ENCODE measurements at places on chromosomes 16 and 17.

DNA sequence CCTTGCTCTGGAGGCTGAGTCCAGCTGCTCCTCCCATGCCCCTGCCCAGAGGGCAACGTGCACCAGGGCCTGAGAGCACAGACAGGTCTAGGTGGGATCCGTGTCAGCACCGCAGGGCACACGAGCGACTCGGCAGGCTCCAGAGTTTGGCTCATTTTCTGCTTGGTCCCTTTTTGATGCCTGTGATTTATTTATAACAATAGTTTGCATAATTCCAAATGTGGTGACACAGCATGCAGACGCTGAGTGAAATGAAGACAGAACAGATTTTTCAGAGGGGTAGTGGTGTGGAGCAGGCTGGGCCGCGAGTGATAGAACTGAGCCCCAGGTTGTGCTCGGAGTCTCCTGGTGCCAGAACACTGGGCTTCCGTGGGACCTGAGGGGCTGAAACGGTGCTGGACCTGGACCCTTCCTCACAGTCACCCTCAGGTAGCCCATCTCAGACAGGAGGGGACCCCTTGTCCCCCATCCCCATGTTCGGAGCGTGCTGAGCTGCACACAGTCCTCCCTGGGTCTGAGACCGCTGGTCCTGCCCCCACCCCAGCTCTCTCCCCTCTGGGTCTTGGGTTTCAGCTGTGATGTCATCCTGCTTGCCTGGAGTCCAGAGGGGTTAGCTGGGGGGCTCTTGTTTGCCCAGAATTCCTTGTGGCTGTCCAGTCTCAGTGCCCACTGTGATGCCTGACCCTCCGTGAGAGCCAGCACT is 95.9 kb downstream of the METRNL start:
- no peak for DNase-seq

GRCh38 chr17:56710986-56711385 is 117.5 kb downstream of the NOG start:
- no peak for DNase-seq

DNA sequence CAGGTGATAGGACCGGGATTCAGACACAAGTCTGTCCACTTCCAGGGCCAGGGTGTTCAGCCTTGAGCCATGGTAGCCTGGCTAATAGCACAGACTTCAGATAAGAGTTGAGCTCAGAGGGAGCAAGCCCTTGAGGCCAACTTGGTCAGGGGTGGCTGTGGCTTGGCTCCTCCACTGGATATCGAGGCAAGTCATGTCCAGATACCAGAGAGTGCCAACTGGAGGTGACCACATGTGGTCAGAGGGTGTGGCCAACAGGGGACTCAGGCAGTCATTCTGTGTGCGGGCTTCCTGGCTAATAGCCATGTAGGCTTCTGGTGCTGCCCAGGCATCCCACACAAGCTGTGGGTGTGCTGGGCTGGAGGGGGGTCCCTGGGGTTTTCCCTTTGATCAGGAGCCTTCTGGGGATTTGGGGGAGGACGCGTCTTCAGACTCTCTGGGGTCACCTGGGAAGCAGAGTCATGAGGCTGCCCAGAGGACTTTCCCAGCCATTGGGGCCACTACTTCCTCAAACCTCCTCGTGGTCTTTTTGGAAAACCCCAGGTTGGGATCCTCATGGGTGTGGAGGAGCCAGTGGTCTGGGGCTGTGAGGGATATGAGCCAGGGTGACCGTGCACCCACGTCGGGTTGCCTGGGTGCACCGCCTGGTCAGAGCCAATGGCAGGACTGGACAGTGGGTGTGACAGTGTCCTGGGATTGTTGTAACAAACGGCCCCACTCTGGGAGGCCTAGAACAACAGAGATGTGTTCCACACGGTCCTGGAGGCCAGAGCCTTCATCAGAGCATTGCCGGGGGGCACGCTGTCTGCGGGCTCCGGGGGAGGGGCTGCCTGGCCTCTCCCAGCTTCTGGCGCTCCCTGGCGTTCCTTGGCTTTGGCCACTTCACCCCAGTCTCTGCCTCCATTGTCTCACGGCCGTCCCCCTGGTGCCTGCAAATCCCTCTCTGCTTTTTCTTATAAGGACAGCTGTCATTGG is 25.0 kb downstream of the COX4I1 start:
- no peak for DNase-seq

GRCh38 chr17:5380491-5381135 is 38.8 kb downstream of the NUP88 start:
- no peak for DNase-seq

DNA sequence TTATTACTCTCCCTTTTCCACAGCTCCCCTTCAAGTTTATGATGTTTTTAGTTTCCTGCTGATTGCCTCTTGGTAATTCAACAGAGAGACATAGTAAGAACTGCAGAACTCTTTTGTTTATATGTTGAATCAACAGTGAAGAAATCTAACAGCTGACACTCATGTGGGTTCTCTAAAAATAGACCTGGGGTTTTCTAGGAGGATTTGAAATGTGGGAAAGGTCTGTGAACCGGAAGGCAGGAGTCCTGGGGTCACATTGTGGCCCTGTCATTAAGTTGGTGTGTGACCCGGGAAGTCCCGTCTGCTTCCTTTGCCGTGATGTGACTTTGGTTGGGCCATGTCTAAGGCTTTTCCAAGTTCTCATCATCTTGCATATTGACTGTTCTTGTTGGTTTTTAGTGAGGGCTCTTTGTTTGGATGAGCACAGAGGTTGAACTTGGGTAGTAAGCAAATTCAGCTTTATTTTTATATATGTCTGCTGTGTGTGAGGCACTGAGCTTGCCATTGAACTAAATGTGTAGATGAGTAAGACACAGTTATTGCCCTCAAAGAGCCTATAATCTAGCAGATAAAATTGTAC is 48.5 kb upstream of the HS3ST3A1 start:
- no peak for DNase-seq

- DNase-seq = peak; percentile 90
Observed at GRCh38 chr16:70476272-70477020, 22.1 kb downstream of the FCSK start.

DNA sequence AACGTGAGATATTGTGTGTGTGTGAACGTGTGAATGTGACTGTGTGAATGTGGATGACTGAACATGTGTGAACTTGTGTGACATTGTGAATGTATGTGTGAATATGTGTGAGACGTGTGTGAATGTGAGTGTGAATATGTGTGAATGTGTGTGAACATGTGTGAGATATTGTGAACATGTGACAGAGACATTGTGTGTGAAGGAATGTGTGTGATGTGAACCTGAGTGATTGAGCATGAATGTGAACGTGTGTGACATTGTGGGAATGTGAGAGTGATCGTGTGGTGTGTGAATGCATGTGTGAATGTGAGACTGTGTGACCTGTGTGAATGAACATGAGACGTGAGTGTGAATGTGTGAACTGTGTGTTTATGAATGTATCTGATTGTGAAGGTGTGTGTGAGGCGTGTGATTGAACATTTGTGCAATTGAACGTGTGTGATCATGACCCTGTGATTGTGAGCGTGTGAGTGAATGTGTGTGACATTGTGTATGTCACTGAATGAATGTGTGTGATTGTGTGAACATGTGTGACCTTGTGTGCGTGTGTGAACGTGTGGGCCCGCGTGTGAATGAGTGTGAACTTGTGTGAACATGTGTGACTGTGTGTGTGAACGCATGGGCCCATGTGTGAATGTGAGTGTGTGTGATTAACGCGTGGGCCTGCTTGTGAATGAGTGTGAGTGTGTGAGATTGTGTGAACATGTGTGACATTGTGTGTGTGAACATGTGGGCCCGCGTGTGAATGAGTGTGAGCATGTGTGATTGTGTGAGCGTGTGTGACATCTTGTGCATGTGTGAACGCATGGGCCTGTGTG is 23.2 kb upstream of the GSE1 start:
- no peak for DNase-seq

DNA sequence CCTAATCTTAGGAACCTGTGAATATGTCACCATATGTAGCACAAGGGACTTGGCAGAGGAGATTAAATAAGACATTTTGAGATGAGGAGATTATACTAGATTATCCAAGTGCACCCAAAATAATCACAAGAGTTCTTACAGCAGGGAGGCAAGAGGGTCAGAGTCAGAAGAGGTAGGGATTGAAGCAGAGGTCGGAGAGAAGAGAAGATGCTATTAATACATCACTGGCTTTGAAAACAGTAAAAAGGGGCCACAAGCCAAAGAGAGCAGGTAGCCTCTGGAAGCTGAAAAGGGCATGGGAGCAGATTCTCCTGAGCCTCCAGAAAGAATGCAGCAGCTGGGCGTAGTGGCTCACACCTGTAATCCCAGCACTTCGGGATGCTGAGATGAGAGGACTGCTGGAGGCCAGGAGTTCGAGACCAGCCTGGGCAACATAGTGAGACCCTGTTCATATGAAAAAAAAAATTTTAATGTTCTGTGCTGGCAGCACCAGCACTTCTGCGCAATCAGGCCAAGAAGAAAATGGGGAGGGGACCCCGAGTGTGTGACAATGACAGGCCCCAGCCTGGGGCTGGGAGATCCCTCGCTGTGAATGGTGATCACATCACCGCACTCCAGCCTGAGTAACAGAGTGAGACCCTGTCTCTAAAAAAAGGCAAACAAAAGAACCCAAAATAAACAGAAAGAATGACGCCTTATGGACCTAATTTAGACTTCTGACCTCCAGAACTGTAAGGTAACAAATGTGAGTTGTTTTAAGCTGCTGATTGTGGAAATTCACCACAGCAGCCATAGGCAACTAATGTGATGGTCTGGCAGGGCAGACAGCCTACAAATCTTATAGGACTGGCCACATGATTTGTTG is 275.4 kb downstream of the MRTFB start:
- DNase-seq = no peak

DNA sequence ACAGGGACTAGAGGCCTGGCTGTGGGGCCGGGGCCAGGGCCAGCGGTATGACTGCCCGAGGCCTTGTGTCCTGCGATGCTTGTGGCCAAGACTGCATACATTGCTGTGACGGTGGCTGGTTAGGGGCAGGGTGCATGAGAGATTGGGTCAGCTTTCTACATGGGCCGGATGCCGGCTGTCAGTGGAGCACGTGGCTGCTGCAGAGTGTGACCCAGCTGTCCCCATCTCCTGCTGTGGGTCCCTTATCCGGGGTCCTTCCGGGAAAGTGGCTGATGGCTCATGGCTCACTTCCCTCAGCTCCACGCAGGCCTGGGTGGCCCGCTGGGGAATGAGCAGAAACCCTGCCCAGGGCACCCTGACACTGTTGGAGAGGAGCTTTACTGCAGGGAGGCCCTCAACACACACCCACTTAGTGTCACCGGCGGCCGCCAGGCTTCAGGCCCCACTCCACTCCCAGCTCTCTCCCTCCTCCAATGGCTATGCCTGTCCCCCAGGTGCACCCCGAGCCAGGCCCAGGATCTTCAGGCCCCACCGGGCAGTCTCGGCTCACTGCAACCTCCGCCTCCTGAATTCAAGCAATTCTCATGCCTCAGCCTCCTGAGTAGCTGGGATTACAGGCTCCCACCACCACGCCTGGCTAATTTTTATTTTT is 808 bp upstream of the RGS11 start:
- DNase-seq = no peak

DNA sequence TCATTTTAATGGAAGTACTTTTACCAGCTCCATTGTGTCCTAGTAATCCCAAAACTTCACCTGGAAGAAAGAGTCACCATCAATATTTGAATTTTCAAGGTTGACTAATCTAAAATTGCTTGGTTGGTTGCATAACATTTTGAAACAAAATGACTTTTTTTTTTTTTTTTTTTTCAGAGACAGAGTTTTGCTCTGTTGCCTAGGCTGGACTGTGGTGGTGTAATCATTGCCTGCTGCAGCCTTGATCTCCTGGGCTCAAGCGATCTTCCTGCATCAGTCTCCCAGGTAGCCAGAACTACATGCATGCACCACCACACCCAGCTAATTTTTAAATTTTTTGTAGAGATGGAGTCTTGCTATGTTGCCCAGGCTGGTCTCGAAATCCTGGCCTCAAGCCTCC is 12.6 kb upstream of the ABCA6 start:
- DNase-seq = no peak

- no peak for DNase-seq
Observed at GRCh38 chr16:86287664-86288201, 222.6 kb upstream of the FOXF1 start.

DNA sequence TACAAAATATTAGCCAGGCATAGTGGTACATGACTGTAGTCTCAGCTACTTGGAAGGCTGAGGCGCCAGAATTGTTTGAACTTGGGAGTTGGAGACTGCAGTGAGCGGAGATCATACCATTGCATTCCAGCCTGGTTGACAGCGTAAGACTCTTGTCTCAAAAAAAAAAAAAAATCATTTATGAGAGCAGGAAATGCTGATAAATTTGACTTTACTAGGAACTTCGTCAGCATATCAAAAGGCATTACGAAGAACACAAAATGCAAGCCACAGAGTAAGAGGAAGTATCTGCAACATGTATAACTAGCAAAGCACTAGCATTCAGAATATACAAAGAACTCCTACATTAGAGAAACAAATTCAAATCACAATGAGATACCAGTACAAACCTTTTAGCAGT is 279.3 kb downstream of the ZFHX3 start:
- no peak for DNase-seq

- DNase-seq = no peak
Observed at GRCh38 chr17:58309918-58310259, 18.7 kb downstream of the TSPOAP1 start.

GRCh38 chr16:84209989-84210388 is 19.0 kb downstream of the ADAD2 start:
- DNase-seq = no peak

DNA sequence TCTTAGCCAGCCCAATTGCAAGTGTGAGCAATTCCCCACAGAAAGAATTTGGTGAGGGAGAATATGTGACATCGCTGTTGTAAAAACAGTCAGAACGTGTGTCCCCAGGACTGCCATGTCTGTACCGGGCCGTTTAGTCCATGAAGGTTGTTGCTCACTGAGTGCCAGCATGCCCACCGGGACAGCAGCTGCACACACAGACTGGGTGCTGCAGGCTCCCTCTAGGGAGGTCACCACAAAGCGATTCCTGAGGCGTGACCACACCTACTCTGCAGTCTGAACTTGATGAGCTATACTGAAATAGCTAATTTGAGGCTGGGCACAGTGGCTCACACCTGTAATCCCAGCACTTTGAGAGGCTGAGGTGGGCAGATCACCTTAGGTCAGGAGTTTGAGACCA is 44.1 kb upstream of the ADORA2B start:
- DNase-seq = no peak

- DNase-seq = no peak
Observed at GRCh38 chr17:69417545-69418483, 3.3 kb downstream of the MAP2K6 start.

- DNase-seq = no peak
Observed at GRCh38 chr17:16639438-16639837, 14.2 kb downstream of the ZNF624 start.

- DNase-seq = no peak
Observed at GRCh38 chr16:72602499-72602898, 430.5 kb upstream of the PMFBP1 start.

GRCh38 chr17:1813088-1813487 is 16.6 kb downstream of the SMYD4 start:
- no peak for DNase-seq

GRCh38 chr16:8963010-8963820 is 491 bp downstream of the USP7 start:
- no peak for DNase-seq

GRCh38 chr17:65403626-65404025 is 157.8 kb downstream of the AXIN2 start:
- DNase-seq = no peak
